ENCODE measurements at places on chromosomes 1 and 21. TPM values are rescaled to one million over a fixed set of nuclear protein-coding genes. Genes with fewer than 3 reads are reported as not detected.

DNA sequence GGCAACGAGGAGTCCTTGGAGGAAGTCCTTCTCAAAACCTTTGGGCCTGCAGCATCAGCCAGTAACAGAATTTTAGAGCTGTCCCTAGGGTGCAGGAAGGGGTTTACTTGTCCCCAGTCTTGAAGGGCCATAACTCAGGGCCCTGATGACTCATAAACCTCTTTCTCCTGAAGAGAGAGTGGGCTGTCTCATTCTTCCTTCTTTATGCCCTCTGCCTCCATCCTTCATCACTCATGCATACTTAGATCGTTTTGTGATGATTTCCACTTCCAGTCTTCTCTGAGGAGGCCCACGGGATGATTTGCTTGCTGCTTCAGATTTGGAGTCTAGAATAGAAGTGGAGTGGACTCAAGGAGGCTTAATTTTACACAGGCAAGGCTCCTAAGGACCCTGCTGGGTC, 60.2 kb downstream of the NDUFS5 start:
- H3K27me3 ChIP-seq, result no peaks in the 10 kb centered on the region
- peaks cover 24% of the 10 kb centered on the region for H3K4me1 ChIP-seq
- no peak for DNase-seq
- H3K4me3 ChIP-seq, result no peak overlapping the region

GRCh38 chr1:218348628-218349071, 3.5 kb downstream of the TGFB2 start:
- no peaks in the 10 kb centered on the region for H3K27me3 ChIP-seq
- no peaks in the 10 kb centered on the region for H3K4me1 ChIP-seq
- DNase-seq, result no peak
- H3K27ac ChIP-seq, result no peak overlapping the region
- peak overlapping the region; percentile 67 for H3K4me3 ChIP-seq

- no peak for DNase-seq
- no peaks in the 10 kb centered on the region for H3K27me3 ChIP-seq
- H3K27ac ChIP-seq, result no peak overlapping the region
- H3K36me3 ChIP-seq, result no peaks in the 10 kb centered on the region
- H3K4me3 ChIP-seq, result no peak overlapping the region
Measured at GRCh38 chr1:32289256-32289655, 2.6 kb upstream of the HDAC1 start.

Gene PHACTR4
- 40.9 TPM for total RNA-seq

Gene GBP3
- 11.2 TPM for total RNA-seq
